Thoracic aorta (tissue), 2 donors: ENCODE measurements at places on chromosomes 7 and 10. TPM values are rescaled to one million over a fixed set of nuclear protein-coding genes. Genes with fewer than 3 reads are reported as not detected.

- no peak for DNase-seq
Measured at GRCh38 chr7:49937608-49938007, 155.4 kb downstream of the ZPBP start.

DNA sequence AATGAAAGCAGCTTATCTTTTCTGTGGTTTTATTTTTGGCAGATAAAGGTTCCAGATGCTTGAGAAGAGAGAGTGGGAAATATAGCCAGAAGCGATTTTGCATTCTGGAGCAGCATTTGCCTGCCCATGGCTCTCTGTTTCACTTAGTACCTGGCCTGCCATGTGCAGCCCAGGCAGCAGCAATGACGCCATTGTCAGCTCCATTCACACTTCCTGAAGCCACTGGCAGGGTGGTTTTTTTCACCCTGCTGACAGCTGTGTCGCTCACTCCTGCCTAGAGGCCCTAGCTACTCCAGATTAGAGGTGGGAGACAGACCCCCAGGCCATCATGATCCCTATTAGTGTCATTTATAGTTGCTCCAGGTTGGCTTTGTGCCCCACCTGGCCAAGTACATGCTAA is 30.1 kb upstream of the NEUROD6 start:
- no peak for DNase-seq

- DNase-seq, result no peak
Measured at GRCh38 chr10:87862679-87863052, 667 bp downstream of the KLLN start.

GRCh38 chr7:7304705-7305450 is 122.5 kb downstream of the C1GALT1 start:
- no peak for DNase-seq

DNA sequence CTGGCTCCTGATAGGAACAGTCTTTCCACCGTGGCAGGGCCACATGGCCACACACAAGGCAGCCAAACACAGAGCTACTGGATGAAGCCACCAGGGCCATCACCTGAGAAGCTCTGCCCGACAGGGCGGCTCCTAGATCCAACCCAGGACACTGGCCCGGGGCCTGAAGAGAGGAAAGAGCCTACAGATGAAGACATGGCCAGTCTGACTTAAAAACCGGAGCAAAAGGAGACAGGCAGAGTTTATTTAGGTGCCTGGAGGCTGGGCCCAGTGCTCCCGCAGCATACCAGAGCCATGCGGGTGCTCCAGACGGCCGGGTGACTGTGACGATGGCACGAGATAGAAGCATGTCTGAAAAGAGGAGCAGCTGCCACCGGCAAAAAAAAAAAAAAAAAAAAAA is 3.9 kb downstream of the TECPR1 start:
- DNase-seq, result no peak

DNA sequence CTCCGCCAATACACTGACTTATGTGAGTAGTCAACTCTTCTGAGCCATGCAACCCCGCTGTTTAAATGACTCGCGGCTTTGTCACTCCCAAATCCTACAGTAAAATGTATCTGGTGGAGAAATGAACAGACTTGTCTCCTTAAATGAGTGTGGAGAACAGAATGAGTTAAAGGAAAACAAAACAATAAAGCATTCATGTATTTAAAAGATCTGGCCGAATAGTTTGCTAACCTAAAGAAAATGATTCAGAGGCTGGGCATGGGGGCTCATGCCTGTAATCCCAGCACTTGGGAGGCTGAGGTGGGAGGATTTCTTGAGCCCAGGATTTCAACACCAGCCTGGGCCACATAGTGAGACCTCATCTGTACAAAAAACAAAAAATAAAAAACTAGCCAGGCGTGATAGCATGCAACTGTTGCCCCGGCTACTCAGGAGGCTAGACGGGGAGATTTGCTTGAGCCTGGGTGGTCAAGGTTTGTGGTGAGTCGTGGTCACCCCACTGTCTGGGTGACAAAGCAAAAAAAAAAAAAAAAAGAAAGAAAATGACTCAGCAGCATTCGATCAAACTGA is 86.5 kb upstream of the PFKP start:
- no peak for DNase-seq

DNA sequence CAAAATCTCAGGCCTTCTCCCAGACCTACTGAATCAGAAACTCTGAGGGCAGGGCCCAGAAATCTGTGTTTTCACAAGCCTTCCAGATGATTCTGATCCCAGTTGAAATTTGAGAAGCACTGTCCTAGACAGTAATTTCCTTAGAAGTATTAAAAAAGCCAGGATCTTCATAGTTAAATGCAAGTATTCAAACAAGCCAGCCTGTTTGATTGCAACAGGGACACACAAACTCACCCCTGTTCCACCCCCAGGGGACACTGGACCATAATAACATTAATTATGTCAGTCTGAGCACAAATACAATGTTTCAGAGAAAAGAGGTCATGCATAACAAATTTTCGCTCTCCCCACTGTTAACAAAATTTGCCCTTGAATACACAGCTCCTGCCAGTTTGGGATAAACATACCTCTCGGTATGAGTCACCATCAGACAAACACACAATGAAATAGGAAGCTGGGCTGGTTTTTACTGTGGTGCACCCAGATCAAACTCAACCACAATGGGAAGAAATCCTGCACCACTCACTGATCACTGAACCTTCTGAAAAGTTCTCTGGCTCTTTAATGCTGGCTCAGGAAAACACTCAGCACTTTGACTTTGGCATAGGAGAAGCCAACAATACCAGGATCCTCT is 34.3 kb downstream of the ABLIM1 start:
- no peak for DNase-seq

- DNase-seq, result no peak
Measured at GRCh38 chr7:118264836-118265235, 40.3 kb downstream of the ANKRD7 start.

ZNF853 gene
- total RNA-seq, result 12.7 TPM

TMEM130 gene
- 26.2 TPM for total RNA-seq

DNA sequence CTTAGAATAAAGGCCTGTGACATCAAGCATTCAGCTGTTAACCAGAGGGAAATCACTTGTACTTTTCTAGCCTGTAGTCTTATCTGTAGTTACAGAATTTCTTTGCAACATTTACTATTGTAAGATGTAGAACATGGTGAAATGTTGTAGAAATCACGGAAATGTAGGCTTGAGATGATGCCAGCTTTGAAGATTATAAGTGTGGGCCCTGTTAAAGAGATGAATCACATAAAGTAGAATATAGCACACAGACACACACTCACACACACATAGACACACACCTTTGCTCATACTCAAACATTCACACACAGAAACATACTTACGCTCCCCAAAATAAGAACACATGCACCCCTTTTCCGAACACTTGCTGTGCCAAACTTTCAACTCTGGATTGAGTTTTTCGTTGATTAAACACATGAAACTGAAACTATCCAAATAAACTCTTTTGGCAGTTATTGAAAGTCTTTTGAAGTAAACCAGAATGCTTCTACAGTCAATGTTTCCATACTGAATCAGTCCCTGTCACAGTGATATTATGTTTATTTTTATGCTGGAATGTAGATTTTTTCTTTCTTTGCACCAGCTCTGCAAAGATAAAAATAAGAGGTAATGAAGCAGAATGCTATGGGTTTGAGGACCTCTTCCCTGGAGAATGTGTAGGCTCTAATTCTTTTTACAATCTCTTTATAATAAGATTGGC is 230.3 kb upstream of the MEOX2 start:
- DNase-seq, result no peak

CCAR1 gene
- 48.6 TPM for total RNA-seq

GRCh38 chr7:54678763-54679489 is 80.1 kb downstream of the SEC61G start:
- no peak for DNase-seq

DNA sequence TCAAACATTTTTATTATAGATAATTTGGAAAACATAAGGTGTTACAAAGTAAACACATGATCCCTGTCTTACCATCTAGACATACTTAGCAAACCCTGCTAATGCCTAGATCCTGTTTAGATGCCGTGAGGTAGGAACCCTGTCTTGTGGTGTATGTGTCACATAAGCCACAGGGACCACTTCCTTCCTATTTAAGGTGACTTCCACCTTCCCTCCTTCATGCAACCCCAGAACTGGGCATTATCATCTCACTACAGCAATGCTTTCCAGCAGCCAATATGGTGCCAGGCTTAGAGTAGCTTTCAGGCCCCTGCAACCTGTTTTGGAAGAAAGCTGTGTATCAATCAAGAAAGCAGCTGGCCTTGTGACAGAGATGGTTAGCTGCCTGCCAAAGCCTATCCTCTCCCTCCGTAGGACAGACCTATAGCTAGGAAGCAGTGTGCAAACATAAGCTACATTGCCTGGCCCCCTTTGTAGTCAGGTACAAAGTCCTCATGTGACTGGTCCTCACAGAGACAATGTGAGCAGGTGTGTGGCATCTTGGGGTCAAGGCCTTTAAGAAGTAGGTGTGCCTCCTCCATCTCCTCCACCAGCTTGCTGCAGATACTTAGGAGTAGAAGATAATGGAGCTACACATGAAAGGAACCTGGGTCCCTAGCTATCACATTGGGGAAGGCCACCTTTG is 146.8 kb downstream of the SPAG6 start:
- DNase-seq, result no peak

GRCh38 chr10:133350950-133351329 is 3.8 kb downstream of the PRAP1 start:
- DNase-seq, result no peak

GRCh38 chr7:18877874-18878273 is 239.6 kb downstream of the TWIST1 start:
- no peak for DNase-seq

DNA sequence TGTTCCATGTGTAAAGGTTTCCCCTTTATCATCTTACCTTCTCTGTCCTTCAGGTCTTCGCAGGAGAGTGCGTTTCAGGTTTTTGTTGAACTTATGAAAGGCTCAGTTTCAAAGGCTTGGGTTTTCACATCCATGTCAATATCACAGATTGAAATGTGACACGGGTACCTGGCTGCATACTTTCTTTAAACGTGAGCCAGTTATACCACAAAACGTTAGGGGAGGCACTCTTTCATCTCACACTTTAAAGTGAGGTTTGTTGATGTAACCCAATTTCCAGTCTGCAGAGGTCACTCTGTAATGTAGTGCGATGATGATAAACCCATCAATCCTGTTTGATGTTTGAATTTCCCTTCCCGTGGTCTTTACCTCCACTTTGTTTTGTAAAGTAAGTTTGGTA is 506.9 kb downstream of the SUGCT start:
- DNase-seq, result no peak

PTPRZ1 gene
- total RNA-seq, result 11.7 TPM

DNA sequence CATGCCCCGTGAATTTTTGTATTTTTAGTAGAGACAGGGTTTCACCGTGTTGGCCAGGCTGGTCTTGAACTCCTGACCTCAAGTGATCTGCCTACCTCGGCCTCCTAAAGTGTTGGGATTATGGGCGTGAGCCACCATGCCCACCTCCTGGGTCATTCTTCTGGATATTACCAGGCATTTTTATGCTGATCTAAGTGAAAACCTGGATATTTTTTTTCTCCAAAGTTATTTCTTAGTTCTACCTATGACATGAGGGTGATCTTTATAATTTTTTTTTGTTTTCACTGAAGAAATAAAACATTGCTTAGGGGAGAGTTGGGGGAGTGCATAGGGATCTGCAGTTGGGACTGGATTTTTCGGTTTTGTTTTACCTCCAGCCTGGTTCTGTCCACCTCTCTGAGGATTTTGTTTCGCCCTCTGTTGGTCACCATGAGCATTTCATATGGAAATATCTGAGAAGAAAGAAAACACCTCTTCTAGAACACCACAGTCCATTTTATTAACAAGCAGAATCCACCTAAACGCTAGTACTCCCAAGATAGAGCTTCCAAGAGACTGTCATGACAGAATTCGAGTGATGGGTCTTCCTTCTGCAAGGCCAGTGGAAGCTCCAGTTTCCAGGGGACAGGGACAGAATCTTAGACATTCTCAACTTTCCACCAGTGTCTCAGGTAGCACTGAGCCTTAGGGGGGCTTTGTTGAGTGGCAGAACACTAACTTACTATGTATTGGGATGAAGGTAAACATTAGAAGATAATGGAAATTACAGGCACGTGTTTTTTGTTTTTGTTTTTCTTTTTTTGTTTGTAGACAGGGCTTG is 33.4 kb upstream of the AFAP1L2 start:
- DNase-seq, result no peak

- no peak for DNase-seq
Measured at GRCh38 chr7:76049295-76049694, 1.4 kb downstream of the MDH2 start.

CACNA2D1 gene
- 44.7 TPM for total RNA-seq

DNA sequence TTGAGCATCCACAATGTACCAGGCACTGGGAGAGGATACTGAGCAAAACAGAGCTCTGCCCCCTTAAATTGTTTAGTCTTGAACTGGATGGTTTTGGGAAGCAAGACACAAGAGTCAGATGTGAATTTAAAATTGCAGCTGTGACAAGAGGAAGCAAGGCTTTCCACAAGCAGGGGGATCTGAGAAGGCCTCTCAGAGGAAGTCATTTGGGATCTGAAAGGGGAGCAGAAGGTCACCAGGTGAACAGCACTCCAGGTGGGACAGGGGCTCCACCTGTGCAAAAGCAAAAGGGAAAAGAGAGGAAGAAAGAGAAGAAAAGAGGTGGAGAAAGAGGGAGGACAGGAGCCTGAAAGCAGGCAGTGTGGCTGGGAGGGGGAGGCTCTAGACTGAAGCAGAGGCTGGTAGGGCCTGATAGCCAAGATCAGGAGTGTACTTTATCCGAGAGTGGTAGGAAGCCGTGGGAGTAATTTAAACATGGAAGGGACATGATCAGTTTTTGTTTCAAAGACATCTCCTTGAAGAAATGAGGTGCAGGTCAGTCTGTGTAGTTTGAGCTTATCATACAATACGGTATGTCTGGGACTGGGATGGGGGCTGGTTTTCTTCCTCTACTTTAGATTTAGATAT is 76.1 kb upstream of the DUSP5 start:
- no peak for DNase-seq

- no peak for DNase-seq
Measured at GRCh38 chr10:97673736-97674525, 13.1 kb downstream of the AVPI1 start.

OPTN gene
- 70.3 TPM for total RNA-seq

GRCh38 chr10:132612571-132613504 is 75.3 kb downstream of the INPP5A start:
- DNase-seq, result no peak

GRCh38 chr7:96212474-96212873 is 109.4 kb downstream of the SLC25A13 start:
- no peak for DNase-seq

DNA sequence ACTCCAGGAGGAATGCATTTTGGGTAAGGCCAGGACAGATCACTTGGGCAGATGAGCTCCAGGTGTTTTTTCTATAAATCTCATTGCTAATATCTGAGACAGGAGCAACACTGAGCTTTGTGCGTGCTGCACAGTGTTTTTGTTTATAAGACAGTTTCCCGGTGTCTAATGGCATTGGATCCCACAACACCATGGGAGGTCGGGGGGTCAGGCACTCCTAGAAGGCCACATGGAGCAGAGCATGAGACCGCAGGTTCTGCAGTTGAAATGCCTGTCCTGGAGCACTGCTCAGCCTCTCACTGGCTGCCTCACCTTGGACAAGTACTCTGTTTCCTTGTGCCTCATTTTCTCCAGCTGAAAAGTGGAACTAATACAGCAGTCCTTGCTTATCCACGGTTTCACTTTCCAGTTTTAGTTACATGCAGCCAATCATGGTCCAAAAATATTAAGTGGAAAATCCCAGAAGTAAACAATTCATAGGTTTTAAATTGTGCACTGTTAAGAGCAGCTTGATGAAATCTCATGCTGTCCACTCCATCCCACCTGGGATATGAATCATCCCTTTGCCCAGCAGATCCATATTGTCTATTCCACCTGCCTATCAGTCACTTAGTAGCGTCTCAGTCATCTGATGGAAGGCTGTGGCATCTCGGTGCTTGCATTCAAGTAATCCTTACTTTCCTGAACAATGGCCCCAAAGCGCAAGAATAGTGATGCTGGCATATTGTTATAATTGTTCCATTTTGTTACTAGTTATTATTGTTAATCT is 35.2 kb downstream of the ATXN7L1 start:
- no peak for DNase-seq

TUBB8 gene
- not detected for total RNA-seq
